ENCODE measurements at places on chromosomes 16 and 17.

DNA sequence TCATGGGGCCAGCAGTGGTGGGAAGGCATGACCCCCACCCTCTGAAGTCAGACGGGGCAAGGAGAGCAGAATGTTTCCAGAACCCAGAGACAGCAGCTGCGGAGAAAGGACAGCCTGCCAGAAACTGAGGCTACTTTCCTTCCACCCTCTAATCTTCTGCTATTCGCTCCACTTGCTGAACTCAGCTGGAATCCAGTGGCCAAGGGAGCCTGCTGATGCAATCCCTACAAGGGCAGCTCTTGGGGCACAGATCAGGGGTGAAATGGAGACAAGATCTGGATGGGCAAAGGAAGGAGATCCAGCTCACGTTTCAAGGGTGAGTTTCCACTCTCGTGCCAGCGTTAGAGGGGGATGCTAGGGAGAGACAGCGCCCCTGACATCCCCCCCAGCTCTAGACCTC lies 479.1 kb downstream of the SLC39A11 start:
- no peak for DNase-seq

- DNase-seq: no peak
Measured at GRCh38 chr17:2547176-2547575, 35.5 kb upstream of the METTL16 start.

DNA sequence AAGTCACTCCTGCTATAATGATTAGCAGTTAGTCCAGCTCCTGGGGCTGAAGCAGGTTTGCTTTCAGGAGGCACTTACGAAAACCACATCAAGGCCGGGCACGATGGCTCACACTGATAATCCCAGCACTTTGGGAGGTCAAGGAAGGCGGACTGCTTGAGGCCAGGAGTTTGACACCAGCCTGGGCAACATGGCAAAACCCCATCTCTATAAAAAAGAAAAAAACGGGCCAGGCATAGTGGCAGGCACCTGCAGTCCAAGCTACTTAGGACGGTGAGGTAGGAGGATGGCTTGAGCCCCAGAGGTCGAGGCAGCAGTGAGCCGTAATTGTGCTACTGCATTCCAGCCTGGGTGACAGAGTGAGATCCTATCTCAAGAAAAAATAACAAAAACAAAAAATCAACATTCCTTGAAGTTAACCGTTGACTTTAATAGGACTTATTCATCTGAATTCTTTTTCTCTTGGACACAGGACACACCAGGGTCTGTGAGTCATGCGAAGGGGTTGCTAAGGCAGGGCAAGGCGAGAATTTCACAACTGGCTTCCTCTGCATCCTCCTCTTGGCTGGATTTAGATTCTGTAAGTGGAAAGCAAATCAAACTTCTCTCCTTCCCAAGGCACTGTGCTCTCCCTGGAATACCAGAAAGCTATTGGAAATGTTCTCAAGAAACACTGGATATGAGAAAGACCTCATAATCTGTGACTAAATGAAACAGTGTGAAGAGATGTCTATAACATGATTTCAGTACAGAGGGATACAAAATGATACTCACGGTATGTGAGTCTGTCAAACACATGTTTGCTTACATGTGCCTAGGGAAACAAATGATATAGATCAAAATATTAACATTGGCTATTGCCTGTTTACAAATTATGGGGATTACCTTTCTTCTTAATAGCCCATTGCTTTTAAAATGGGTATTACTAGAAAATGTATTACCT lies 99.5 kb downstream of the SYCE1L start:
- no peak for DNase-seq

GRCh38 chr17:9237661-9238301 lies 216.5 kb downstream of the NTN1 start:
- no peak for DNase-seq

- DNase-seq: no peak
Measured at GRCh38 chr16:9859701-9860327, 322.4 kb downstream of the GRIN2A start.

- no peak for DNase-seq
Measured at GRCh38 chr17:33798308-33798707, 456.8 kb upstream of the CCL2 start.

DNA sequence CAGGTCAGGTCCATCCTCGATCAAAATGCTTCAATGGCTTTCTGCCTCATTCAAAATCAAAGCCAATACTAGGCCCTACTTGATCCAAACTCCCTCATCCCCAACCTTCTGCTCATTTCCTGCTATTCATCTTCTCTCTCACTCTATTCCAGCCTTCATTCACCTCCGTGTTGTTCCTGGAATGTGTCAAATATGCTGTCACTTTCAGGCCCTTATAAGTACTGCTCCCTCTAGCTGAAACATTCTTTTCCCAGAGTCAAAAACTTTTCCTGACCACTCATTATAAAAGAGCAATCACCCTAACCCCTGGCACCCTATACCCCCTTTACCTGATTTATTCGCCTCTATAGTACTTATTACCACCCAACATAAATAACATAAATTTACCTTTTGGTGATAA lies 303.7 kb upstream of the PMFBP1 start:
- DNase-seq: no peak

DNA sequence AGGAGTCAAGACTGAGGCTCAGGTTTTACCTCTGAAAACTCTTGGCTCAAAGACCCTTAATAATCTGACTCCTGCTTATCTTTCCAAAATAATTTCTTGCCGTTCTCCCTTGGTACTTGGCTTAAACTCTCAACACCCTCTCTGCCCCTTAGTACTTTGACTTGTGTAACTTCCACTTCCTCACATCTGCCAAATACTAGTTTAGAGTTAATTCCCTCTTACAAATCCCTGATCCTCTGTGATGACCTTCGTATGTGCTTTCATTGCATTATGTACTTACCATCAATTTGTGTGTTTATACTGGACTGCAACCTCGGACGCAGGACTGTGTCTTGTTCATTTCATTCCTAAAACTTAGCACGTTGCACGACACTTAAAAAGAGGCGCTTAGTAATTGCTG lies 35.2 kb downstream of the ZNF207 start:
- DNase-seq: no peak

GRCh38 chr17:49795372-49795771 lies 6.9 kb downstream of the KAT7 start:
- no peak for DNase-seq

DNA sequence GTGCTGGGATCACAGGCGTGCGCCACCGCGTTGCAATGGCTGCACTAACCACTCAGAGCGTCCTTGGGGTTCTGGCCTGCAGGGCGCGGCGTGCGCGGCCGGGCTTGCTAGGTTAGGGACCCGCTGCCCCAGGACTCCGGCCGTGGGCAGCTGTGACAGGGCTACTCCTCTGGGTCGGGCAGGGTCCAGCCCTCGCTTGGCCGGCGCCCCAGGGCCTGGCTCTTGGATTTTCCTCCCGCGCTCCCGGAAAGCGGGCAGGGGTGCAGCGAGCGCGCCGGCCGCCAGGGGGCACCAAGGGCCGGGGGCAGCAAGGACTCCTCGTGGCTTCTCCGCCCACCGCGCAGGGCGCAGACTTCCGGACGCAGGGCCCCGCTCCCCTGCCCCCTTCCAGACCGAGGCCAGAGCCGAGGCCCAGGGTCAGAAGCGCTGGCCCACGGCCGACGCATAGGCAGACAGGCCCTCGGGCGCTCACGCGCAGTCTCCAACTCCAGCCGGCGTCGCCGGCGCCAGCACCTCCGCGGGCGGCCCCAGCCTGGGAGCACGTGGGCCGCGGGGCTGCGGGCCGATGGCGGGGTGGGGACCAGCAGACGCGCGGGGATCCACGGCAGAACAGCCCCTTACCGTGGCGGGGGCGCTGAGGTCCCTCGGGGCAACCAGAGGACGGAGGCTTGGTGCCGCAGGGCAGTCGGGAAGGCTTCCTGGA lies 355 bp downstream of the TLE7 start:
- DNase-seq: peak; percentile 14

DNA sequence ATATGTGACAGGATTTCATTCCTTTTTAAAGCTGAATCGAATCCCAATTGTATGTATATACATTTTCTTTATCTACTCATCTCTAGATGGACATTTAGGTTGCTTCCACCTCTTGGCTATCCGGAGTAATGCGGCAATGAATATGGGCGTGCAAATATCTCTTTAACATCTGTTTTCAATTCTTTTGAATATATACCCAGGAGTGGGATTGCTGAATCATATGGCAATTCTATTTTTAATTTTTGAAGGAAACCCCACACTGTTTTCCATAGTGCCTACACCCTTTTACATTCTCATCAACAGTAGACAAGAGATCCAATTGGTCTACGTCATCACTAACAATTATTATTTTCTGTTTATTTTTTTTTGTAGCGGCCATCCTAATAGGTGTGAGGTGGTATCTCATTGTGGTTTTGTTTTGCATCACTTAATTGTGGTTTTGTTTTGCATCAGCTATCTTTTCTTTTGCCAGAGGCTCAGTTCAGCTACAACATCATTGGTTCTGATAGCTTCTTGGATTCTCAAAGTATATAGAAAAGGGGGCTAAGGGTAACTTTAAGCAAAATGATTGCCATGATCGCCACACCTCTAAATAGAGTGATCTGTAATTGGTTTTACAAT lies 25.6 kb upstream of the MAP2K6 start:
- no peak for DNase-seq
